Metanephros (tissue), 2 donors: ENCODE measurements at places on chromosomes 1 and 21. TPM values are rescaled to one million over a fixed set of nuclear protein-coding genes. Genes with fewer than 3 reads are reported as not detected.

Gene HPDL
- total RNA-seq, result 5.8 TPM

Gene CAMK1G
- 2.7 TPM for total RNA-seq

Gene CD1B
- total RNA-seq, result not detected

Gene KLHL17
- 9.6 TPM for total RNA-seq

Gene DVL1
- total RNA-seq, result 51.4 TPM

Gene ADGRL4
- 26.0 TPM for total RNA-seq

Gene CFAP74
- 0.23 TPM for total RNA-seq

Gene KCNJ6
- 0.47 TPM for total RNA-seq

Gene SELENOF
- 154 TPM for total RNA-seq

Gene PLCH2
- total RNA-seq, result 1.8 TPM

Gene CLCN6
- total RNA-seq, result 13.7 TPM

Gene BSND
- total RNA-seq, result 3.7 TPM

Gene AMY1B
- not detected for total RNA-seq

Gene LCE1E
- not detected for total RNA-seq

Gene GPBP1L1
- 111 TPM for total RNA-seq

Gene CXADR
- 51.1 TPM for total RNA-seq

Gene PCP4
- total RNA-seq, result 1.1 TPM

Gene TCHHL1
- total RNA-seq, result not detected

Gene ZNF695
- total RNA-seq, result 4.2 TPM

Gene ACTL8
- total RNA-seq, result not detected

Gene AMY2A
- not detected for total RNA-seq

Gene HES2
- total RNA-seq, result 0.35 TPM

Gene FAM76A
- total RNA-seq, result 15.3 TPM

Gene NBPF8
- 10.7 TPM for total RNA-seq

Gene PDE9A
- 30.1 TPM for total RNA-seq

Gene LCE3A
- total RNA-seq, result not detected

Gene OR2L5
- total RNA-seq, result not detected

Gene ID3
- 558 TPM for total RNA-seq

Gene OR2G6
- not detected for total RNA-seq

Gene ABCG1
- 25.0 TPM for total RNA-seq

Gene KRTAP10-9
- total RNA-seq, result not detected

Gene MYOC
- total RNA-seq, result 0.82 TPM

Gene CASQ1
- 103 TPM for total RNA-seq
